Amniotic stem cell (primary cell): ENCODE measurements at places on chromosomes 16 and 17.

- DNase-seq: no peak
These were observed 26.8 kb downstream of the METTL16 start for GRCh38 chr17:2484876-2485275.

GRCh38 chr17:50350733-50351132 lies 4.8 kb downstream of the XYLT2 start:
- no peak for DNase-seq

DNA sequence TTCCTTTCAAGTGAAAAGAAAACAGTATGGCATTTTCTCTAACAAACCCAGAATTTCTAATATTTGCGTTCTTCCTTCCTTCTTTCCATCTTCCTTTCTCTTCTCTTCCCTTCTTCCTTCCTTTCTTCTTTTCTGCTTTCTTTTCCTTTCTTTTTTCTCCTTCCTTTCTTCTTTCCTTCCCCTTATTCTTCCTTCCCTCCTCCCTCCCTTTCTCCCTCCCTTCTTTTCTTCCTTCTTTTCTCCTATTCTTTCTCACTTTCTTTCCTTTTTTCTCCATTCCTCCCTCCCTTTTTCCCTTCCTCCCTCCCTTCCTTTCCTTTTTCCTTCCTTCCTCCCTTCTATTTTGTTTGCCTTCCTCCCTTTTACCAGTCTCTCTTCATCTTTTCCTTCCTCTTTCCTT lies 194.8 kb downstream of the SHCBP1 start:
- no peak for DNase-seq

DNA sequence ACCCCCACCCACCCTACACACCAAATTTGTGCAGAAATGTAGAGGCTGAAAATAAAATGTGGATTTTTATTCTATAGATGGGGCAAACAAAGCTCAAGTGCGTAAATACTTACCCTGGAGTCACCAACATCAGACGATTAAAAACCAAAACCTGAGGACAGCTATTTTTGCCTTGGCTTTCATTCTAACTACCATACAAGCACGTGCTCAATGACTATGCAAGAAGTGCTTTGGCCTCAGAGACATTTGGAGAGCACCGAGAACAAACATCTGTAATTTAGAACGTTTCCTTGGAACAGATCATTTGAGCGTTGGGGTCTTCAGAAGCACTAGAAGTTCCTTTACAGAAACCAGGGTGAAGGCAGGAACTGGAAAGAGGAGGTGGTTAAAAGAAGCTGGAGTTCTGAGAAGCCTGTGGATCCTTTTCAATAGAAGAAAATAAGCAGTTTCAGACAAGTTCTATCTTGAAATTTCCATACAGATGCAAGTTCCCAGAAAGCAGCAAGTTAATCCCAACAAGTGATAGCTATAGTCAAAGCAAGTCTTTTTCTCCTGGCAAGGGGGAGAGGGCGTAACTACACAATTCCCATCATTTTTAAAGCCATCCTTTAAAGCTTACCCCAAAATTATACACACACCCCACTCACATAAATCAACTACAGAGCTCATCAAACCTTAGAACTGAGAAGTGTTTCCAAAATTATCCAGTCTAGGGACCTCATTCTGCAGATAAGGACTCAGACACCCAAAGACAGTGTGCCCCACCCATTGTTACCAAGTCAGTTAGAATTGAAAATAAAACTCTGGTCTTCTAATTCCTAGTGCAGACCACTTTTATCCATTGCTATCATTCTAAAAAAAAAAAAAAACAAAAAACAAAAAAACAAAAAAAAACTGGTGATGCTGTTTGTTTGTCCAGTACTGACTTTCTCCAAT lies 29.6 kb upstream of the CDRT4 start:
- no peak for DNase-seq

GRCh38 chr16:6957681-6958080 lies 375.0 kb upstream of the RBFOX1 start:
- no peak for DNase-seq
